HepG2 (cell line): ENCODE measurements at places on chromosomes 6 and 20.

- H3K4me1 ChIP-seq: no peaks in the 10 kb centered on the region
- no peak overlapping the region for H3K27ac ChIP-seq
- no peak for DNase-seq
- no peaks in the 10 kb centered on the region for H3K27me3 ChIP-seq
- no peak overlapping the region for H3K4me3 ChIP-seq
Measured at GRCh38 chr6:101276066-101276465, 117.4 kb upstream of the GRIK2 start.

DNA sequence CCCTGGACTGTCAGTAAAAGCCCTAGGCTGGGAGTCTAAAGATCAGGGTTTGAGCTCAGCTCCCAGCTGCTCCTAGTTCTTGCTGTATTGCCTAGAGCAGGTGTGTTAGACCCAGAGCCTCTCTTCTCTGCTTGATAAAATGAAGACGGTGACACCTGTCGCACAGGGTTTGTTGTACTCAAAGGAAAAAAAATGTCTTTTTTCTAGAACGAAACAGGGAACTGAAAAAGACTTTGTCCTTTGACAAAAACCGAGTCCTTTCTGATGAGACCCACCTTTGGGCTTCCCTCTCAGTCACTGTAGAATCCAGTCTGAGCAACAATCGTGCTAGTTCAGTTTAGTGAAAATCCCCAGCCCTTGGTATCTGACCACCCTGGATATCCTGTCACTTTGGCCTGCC lies 102.1 kb upstream of the LAMP5 start:
- H3K36me3 ChIP-seq: no peaks in the 10 kb centered on the region
- H3K4me1 ChIP-seq: no peaks in the 10 kb centered on the region
- H3K4me3 ChIP-seq: no peak overlapping the region
- DNase-seq: no peak
- H3K27ac ChIP-seq: no peak overlapping the region

- peak; percentile 78 for DNase-seq
- H3K4me3 ChIP-seq: no peak overlapping the region
- H3K27me3 ChIP-seq: no peaks in the 10 kb centered on the region
Measured at GRCh38 chr6:137848672-137849071, 18.4 kb upstream of the TNFAIP3 start.

- H3K27me3 ChIP-seq: no peaks in the 10 kb centered on the region
- H3K4me1 ChIP-seq: no peaks in the 10 kb centered on the region
- H3K36me3 ChIP-seq: no peaks in the 10 kb centered on the region
Measured at GRCh38 chr6:100210137-100211117, 216.4 kb upstream of the MCHR2 start.

- peak overlapping the region; percentile 69 for H3K27ac ChIP-seq
- DNase-seq: no peak
- H3K4me1 ChIP-seq: peaks cover 93% of the 10 kb centered on the region
- H3K36me3 ChIP-seq: no peaks in the 10 kb centered on the region
- H3K4me3 ChIP-seq: no peak overlapping the region
- H3K27me3 ChIP-seq: no peaks in the 10 kb centered on the region
Measured at GRCh38 chr6:11432713-11433450, 104.7 kb upstream of the TMEM170B start.

GRCh38 chr6:71672876-71673275 lies 213.5 kb upstream of the RIMS1 start:
- no peaks in the 10 kb centered on the region for H3K27me3 ChIP-seq
- no peak overlapping the region for H3K4me3 ChIP-seq
- no peak for DNase-seq
- H3K36me3 ChIP-seq: no peaks in the 10 kb centered on the region
- no peak overlapping the region for H3K27ac ChIP-seq
- H3K4me1 ChIP-seq: no peaks in the 10 kb centered on the region

DNA sequence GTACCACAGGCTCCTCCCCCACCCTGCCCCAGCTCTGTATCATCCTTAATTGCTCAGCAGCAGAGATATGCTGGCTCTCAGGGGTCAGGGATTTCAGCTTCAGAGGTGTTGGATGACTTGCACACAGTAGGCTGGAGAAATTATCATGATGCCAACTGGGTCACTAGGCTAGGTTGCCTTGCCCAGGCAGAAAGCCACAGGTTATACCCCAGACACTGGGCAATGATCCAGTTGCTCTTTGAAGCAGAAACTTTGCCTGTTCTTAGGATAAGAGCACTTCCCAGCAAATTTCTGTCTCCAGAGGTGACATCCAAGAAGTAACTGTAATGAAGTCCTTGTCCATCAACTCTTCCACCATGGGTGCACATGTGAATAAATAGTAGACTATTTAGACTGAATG lies 38.3 kb upstream of the SCML4 start:
- H3K36me3 ChIP-seq: no peaks in the 10 kb centered on the region
- H3K27me3 ChIP-seq: no peaks in the 10 kb centered on the region

GRCh38 chr6:130527173-130527572 lies 161.4 kb downstream of the TMEM200A start:
- DNase-seq: no peak
- H3K4me3 ChIP-seq: no peak overlapping the region
- no peak overlapping the region for H3K27ac ChIP-seq
- H3K36me3 ChIP-seq: no peaks in the 10 kb centered on the region

GRCh38 chr20:54062812-54063280 lies 7.5 kb downstream of the BCAS1 start:
- H3K36me3 ChIP-seq: no peaks in the 10 kb centered on the region
- H3K4me3 ChIP-seq: no peak overlapping the region
- peak; percentile 70 for DNase-seq
- peaks cover 16% of the 10 kb centered on the region for H3K4me1 ChIP-seq

DNA sequence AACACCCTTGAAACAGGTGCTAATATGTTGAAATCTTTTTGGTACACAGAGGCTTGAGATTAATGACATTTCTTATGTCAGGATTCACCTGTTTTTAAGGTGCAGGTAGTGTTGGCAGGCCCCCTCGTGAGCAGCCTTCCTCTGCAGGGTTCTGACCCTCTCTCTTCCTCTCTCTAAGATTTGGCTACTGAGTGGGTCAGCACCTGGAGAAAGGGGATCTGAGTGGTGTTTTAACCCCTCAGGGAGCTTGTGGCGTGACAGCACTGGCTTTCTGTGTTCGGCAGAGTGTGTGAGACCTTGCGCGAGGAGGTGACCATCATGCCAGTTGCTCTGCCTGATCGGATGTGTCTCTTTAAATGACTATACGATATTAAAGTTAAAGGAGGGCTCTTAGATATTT lies 37.1 kb downstream of the HIVEP1 start:
- no peak for DNase-seq
- no peaks in the 10 kb centered on the region for H3K27me3 ChIP-seq
- H3K36me3 ChIP-seq: no peaks in the 10 kb centered on the region
- peaks cover 8% of the 10 kb centered on the region for H3K4me1 ChIP-seq
- H3K27ac ChIP-seq: no peak overlapping the region
- H3K4me3 ChIP-seq: no peak overlapping the region

DNA sequence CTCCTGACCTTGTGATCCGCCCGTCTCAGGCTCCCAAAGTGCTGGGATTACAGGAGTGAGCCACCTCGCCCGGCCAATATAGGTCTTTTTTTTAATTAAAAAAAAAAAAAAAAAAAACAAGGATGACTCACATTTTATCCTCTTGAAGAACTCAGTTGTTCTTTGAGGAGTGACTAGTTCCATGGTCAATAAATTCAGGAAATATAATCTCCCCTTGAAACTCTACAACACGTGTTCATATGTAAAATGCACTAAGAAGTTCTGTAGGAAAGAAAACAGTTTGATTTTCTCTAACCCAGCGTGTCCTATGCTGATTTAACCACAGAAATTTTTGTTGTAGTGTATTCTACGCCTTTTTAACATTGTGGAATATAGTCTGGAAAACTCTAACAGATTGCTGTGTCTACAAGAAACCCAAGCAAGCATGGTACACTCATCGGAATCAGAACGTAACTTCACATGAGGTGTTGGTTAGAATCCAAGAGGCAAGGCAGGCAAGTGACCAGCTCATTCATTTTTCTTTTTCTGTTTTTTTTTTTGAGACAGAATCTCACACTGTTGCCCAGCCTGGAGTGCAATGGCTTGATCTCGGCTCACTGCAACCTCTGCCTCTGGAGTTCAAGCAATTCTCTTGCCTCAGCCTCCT lies 79.0 kb upstream of the ZNF217 start:
- H3K27me3 ChIP-seq: no peaks in the 10 kb centered on the region
- no peak overlapping the region for H3K4me3 ChIP-seq
- H3K4me1 ChIP-seq: peaks cover 30% of the 10 kb centered on the region
- no peak for DNase-seq

GRCh38 chr6:41546475-41546865 lies 289 bp downstream of the FOXP4 start:
- H3K27ac ChIP-seq: peak overlapping the region; percentile 65
- peaks cover 6% of the 10 kb centered on the region for H3K36me3 ChIP-seq
- DNase-seq: no peak
- no peaks in the 10 kb centered on the region for H3K27me3 ChIP-seq

DNA sequence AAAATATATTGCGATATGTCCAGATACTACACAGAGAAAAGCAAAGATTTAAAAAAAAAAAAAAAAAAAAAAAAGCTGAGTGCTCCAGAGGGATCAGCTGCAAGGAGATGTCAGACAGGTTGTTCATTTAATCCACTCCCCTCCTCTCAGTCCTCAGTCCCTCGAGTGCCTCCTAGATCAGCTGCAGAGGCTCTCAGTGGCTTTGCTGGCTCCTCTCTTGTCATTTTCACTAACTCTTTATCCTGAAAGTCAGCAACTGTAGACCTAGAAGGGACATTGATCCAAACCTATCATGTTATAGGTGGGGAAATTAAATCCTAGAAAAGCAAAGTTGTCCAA lies 61.6 kb downstream of the KIAA0319 start:
- H3K4me1 ChIP-seq: peaks cover 10% of the 10 kb centered on the region
- no peak for DNase-seq
- no peak overlapping the region for H3K27ac ChIP-seq
- no peak overlapping the region for H3K4me3 ChIP-seq
- no peaks in the 10 kb centered on the region for H3K27me3 ChIP-seq

DNA sequence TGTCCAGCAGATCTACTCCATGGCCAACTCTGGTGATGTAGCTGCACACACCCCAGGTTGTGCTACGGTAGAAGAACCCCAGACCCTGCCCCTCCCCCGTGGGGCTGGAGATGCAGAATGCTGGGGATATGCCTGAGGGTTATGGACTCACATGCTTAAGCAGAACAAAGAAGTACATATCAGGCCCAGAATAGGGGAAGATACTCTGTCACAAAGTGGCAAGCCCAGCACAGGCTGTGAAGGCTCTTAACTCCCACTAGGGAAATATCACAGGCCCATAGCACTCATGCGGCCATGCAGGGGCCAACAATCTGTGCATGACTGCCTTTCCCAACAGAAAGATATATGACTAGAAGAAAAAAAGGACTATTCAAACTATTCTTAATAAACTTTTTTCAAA lies 234.9 kb downstream of the KCNQ5 start:
- H3K27ac ChIP-seq: no peak overlapping the region
- no peaks in the 10 kb centered on the region for H3K36me3 ChIP-seq
- no peaks in the 10 kb centered on the region for H3K27me3 ChIP-seq
- no peak overlapping the region for H3K4me3 ChIP-seq

- H3K36me3 ChIP-seq: no peaks in the 10 kb centered on the region
- peak overlapping the region; percentile 6; the same call in 1 of the 2 replicates for H3K4me3 ChIP-seq
- DNase-seq: peak; percentile 76
- H3K27me3 ChIP-seq: no peaks in the 10 kb centered on the region
- peak overlapping the region; percentile 71 for H3K27ac ChIP-seq
Measured at GRCh38 chr20:16476032-16476431, 97.2 kb downstream of the KIF16B start.

DNA sequence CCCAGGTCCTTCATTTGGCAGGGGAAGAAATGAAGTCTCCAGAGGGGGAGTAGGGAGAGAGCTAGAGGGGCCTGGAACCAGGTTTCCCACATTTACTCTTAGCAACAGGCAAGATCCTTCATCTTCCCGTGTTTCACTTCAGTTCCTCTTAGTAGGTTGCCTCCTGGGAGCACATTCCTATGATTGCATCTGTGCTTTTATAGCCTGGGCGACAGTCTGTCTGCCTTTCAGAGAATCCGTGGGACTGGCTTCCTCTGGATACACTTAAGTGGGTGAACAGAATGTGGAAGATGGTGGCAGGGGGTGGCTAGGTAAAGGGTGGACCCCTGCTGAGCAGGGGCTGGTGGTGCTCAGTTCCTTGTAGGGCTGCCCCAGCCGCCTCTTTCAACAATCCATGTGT lies 33.4 kb downstream of the STK35 start:
- peaks cover 19% of the 10 kb centered on the region for H3K36me3 ChIP-seq
- H3K27me3 ChIP-seq: no peaks in the 10 kb centered on the region
- no peak overlapping the region for H3K4me3 ChIP-seq
- DNase-seq: no peak
- H3K27ac ChIP-seq: no peak overlapping the region

DNA sequence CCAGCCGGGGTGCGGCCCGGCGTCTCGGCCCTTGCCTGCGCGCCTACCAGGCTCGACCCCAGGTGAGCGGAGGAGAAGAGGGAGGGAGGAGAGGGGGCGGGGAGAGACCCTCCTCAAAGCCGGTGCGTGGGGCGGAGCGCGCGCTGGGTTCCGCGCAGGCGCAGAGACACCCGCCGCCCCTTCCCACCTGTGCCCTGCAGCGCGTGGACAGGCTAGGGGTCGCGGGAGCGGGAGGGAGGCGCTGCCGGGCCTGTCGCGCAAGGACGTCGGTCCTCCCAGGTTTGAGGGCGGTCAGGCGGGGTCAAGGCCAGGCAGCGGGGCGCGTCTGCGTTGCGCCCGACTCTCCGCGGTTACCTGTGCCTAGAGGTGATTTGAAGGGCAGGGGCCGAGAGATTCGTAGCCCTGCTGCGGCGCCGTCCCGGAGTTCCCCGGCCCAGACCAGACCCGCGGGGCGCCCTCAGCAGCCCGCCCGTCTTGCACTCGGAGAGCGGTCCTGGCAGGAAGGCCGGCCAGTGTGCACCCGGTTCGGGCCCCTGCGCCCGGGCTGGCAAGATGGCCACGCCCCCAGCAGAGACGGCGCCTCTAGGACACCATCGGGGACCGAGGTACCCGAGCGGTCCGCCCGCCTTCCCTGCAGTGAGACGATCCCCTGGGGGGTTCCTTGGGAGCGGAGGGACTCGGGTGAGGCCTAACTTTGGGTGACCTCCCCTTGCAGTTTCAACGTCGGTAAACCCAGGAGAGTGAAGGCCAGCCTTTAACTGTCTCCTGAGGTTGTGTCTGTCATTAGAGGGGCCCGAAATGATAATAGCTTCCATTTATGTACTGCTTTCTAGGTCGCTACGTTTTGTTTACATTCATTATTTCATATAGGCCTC lies 546 bp downstream of the C6orf136 start:
- peaks cover 36% of the 10 kb centered on the region for H3K4me1 ChIP-seq
- peak; percentile 76 for DNase-seq
- no peaks in the 10 kb centered on the region; the same call in 2 of the 3 replicates for H3K27me3 ChIP-seq

DNA sequence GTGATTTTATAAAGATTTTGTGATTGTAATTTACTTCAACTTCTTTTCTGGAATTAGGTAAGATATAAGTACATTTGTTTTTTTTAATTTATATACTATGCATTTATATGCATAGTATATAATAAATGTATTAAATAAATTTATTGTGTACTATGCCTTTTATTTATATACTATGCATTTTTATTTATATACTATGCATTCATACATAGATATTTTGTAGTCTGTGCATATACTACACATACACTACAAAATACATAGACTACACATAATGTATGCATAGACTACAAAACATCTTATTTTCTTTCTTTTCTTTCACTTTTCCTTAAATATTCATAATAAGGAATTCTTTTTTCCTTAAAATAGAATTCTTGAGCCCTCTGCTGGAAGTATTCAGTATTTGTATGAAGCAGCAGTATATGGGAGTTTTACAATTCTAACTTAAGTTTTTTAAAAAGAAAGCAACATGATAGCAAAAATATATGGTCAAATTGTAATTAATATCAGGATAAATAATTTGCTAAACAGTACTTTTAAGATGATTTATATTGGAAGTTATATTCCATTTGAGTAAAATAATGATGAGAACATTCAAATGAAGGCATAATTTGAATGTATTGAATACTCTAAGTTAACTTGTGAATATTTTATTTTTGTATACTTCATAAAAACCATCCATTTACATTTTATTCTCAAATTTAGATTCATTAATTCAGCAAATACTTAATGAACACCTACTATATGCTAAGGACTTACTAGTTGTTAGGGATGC lies 129.3 kb downstream of the KLHL32 start:
- peaks cover 9% of the 10 kb centered on the region; the same call in 1 of the 2 replicates for H3K4me1 ChIP-seq
- H3K27ac ChIP-seq: no peak overlapping the region
- no peaks in the 10 kb centered on the region for H3K36me3 ChIP-seq
